ENCODE measurements at places on chromosomes 5 and 9.

DNA sequence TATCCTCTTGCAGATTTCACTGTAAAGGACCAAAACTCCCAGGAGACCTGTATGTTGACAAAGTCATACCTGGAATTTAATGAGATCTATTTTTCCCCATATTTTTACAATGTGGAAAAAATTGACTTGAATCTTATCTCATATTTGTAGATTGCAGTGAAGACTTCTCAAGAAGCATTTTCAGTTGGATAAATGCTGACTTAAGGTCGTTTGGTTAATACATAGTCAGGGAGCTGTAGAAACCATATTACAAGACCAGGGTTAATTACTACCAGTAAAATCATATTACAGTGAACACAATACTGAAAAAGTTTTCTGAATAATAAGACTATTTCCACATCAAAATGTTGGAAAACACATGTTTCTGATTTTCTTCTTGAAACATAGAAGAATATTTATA is 119.8 kb downstream of the ATG10 start:
- no peak for DNase-seq

- no peak for DNase-seq
Measured at GRCh38 chr9:100488177-100488576, 15.2 kb downstream of the TMEFF1 start.

- DNase-seq, result peak; percentile 47
Measured at GRCh38 chr9:137387114-137387890, 35.7 kb downstream of the EXD3 start.

- DNase-seq, result no peak
Measured at GRCh38 chr9:99305124-99305523, 83.0 kb downstream of the SEC61B start.

GRCh38 chr9:110328763-110329162 is 8.9 kb downstream of the TXNDC8 start:
- no peak for DNase-seq

- DNase-seq, result no peak
Measured at GRCh38 chr5:93348231-93348630, 232.8 kb downstream of the NR2F1-AS1 start.

- DNase-seq, result no peak
Measured at GRCh38 chr5:34555699-34556508, 100.2 kb upstream of the RAI14 start.

- DNase-seq, result no peak
Measured at GRCh38 chr5:65441800-65442199, 39.9 kb downstream of the ADAMTS6 start.

- no peak for DNase-seq
Measured at GRCh38 chr9:14752271-14752670, 29.7 kb upstream of the CER1 start.

GRCh38 chr5:131792896-131793295 is 3.9 kb downstream of the FNIP1 start:
- no peak for DNase-seq

- DNase-seq, result no peak
Measured at GRCh38 chr5:139404484-139404840, 573 bp upstream of the SPATA24 start.

DNA sequence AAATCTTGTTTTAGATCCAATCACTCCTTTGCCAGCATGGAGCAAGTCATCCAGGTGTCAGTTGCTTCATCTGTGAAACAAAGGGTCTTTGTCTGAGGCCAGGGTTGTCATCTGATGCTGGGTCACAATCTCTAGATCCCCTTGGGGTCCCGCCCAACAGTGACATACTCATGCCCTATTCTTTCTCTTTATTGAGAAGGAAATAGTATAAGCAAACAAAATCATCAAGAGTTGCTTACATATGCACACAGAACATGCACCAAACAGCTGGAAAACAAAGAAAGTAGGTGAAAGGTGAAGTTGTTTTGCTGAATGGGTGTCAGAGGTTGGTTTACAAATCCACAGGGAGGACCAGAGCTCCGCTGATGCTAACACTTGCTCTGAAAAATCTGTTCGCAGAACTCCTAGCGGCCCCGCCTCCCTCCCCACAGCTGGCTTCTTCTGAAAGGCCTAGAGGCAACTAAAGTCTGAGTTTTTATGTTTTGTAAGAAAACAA is 106.1 kb upstream of the SLC44A1 start:
- DNase-seq, result no peak

DNA sequence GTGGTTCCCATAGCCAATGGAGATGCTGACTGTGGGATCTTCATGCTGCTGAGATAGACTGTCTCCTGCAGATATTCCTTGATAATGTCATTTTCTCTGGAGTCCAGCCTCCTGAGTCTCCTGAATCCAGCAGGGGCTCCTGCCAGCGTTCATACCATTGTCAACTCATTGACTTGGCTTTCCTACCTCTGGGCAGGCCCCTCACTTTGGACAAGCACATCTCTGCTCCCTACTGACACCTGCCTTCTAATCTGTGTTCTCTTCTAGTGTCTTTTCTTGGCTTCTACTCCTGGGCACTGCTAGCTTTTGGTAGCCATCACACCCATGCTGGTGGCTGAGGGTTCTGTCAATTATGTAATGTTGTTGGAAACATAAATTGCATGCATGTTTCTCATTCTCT is 138.0 kb downstream of the ADCY2 start:
- no peak for DNase-seq

DNA sequence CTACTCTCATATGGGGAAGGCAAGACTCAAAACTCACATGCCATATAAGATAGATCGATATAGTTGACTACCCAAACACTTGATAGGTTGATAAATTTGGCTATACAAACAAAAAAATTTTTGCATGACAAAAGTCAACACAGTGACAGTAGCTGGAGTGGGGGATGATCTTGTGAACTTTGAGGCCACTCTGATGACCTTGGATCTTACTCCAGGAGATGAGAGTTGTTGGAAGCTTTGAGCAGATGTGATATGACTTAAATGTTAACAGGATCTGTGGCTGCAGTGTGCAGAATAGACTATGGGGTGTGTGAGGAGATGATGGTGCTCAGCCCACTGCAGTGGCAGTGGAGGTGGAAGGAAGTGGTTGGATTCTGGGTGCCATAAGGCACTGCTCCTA is 101.4 kb downstream of the ZFAND5 start:
- DNase-seq, result no peak

DNA sequence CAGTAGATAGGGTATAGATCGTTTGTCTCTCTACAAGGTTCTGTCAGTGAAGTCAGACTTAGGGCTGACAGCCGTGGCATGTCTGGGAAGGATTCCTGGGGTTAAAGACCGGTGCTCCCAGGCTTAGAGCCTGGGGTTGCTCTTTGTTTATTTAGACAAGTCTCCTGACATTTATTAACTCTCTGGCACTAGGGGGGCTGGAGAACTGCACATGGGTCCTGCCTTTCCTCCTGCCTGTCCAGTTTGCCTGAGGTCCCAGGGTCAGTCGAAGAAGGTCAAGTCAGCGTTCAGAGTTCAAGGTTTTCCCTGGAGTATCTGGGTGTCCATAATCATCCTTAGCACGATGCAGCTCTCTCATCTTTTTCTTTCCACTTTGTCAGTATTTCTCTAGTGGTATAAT is 5.6 kb downstream of the EGFLAM start:
- no peak for DNase-seq

GRCh38 chr9:85136507-85136906 is 467.0 kb downstream of the NTRK2 start:
- DNase-seq, result no peak

DNA sequence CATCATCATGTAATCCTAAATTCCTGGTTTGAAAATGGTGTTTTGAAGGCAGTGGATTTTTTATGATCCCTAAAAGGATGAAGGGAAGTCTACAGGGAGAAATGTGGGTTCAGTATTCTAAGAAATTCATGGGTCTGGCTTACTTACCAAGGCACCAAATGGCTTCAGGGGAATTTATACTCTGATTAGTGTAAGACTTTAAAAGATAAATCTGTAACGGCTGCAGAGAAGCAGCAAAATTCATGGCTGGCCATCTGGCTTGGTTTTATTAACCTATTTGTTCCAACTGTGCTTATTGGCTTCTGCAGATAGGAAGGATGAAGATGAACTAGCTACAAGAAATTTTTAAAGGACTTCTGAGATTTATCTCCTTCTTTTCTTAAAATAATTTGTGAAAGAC is 222.8 kb downstream of the TENT4A start:
- DNase-seq, result no peak

DNA sequence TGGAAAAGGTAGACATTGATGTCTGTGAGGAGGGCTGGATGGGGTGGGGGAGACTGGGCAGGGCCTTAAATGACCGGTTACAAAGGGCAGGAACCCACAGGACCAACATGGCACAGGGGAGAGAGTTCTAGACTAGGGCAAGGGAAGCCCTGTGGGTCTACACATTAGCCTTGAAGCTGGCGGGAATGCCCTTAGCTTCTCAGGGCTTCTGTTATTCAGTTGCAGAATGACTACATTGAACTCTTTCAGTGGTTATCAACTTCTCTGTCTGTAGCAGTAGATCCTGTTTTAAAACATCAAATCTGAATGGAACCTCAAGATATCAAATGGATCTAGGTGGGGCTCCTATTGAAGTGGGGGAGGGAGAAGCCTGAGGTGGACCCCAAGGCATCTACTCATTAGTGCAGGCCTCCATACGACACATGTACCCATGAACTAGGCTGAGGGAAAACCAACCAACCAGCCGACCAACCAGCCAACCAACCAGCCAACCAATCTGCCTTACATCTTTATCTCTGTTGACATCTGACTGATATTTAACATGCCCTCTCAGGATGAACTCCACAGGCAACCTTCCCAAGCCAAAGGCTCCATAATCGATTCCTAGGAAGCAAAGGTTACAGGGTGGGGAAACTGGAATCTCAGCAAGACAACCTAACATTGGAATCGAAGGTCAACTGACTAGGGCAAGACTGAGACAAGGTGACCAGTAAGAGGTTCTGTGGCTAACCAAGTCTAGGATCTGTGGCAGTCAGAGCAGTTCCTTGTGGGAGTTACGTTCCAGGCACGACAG is 48.3 kb downstream of the DAP start:
- DNase-seq, result no peak

DNA sequence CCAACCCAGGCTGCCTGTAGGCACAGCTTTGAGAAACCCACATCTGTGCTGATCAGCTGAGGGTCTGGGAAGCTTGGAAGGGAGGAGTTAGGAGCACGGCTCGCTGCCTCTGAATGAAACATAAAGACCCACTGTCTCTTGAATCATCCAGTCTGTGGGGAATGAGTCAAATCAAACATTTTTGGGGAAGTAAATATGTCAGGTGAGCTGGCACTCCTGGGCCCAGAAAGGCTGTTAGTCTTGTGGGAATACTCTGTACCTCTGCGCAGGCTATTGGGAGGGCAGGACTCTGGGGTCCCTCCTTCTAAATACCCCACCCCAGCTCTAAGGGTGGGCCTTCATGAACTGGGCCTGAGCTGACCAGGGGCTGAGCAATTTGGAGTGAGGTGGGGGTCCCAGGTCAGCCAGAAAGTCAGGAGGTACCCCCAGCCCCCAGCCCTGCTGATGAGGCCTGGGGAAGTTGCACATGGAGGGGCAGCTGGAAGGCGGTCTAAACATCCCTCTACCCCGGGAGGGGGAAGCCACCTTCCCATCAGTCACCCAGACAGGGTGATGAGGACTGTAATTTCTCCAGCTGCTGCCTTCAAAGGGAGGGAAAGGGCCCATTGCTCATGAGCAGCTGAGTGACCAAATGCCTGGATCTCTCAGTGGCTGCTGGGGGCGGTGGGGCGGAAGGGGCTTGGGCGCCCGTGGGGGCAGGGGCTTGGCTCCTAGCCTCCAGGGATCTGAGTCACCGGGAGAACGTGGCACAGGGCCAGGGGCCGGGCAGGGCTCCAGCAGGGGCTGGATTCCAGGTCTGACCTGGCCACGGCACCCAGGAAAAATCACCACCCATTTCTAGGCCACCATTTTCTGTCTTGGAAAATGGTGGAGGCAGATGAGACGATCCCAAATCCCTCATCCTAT is 10.8 kb downstream of the FIBCD1 start:
- DNase-seq, result no peak

DNA sequence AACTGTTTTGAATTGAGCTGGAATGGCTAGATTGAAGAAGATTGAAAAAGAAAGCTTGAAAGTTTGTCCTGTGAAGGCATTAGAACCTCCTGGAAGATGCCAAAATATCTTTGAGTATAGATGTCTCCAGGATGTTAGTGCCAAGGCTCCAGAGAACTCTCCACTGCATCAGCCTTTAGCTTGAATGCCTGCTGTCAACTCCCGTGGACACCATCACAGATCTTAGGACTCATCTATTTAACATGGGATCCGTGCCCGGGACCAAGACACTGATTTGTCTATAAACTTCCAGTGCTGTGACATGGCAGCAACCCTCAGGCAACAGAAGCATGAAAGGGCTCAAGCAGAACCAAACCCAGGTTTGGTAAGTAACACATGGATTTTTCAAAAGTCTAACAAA is 670.9 kb upstream of the ST8SIA4 start:
- DNase-seq, result no peak

DNA sequence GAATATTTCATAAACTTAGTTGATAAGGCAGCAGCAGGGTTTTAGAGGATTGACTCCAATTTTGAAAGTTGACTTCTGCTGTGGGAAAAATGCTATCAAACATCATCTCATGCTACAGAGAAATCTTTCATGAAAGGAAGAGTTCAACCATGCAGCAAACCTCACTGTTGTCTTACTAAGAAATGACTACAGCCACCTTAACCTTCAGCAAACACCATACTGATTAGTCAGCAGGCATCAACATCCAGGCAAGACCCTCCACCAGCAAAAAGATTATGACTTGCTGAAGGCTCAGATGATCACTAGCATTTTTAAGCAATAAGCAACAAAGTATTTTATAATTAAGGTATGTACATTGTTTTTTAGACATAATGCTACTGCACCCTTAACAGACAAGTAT is 7.6 kb downstream of the TMEM174 start:
- DNase-seq, result no peak

DNA sequence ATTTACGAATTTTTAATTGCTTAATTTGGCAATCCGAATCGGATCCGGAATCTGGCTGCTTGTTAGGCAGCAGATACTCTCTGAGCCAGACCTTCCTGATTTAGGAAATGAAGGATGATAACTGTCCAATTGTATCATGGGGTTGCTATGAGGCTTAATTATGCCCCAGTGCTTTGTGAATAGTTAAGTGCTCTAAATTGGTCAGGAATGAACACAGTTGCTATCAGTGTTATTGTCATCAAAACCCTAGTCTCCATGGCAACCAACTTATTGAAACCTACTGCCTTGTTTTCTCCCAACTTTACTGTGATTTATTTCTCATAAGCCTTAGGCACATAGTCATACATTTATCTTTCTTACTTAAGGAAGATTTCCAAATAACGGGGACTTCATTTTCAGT is 47.9 kb downstream of the MAMDC2 start:
- DNase-seq, result no peak

GRCh38 chr5:180639741-180640610 is 9.4 kb downstream of the FLT4 start:
- no peak for DNase-seq

DNA sequence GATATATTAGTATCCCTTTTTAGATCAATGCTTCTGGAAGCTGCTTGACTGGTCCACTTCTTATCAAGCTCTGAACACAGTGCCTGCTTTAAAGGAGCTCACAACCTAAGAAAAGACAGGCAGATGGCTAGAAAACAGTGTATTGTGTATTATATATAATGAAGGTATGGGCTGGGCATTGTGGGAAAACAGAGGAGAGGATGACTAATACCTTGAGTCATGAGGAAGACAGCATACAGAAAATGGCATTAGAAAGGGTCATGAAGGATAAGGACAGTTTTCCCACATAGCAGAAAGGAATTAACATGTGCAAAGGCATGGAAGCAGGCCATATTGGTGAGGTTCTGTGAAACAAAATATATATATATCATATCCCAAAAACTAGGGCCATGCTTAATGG is 309.6 kb downstream of the MLLT3 start:
- DNase-seq, result no peak

All from activated CD4-positive, alpha-beta T cell treated with anti-CD3 and anti-CD28 coated beads for 48 hours (primary cell).